ENCODE measurements at places on chromosomes 3 and 15.

- no peak overlapping the region for H3K27ac ChIP-seq
- no peak for DNase-seq
- no peak overlapping the region for H3K4me3 ChIP-seq
- no peaks in the 10 kb centered on the region for H3K4me1 ChIP-seq
These were observed 328.4 kb upstream of the NECTIN3 start for GRCh38 chr3:110743202-110743601.

GRCh38 chr3:127288921-127289705, 1.3 kb upstream of the PRR20G start:
- no peaks in the 10 kb centered on the region for H3K36me3 ChIP-seq
- H3K27ac ChIP-seq, result no peak overlapping the region
- H3K4me1 ChIP-seq, result no peaks in the 10 kb centered on the region
- H3K27me3 ChIP-seq, result no peaks in the 10 kb centered on the region
- no peak for DNase-seq

DNA sequence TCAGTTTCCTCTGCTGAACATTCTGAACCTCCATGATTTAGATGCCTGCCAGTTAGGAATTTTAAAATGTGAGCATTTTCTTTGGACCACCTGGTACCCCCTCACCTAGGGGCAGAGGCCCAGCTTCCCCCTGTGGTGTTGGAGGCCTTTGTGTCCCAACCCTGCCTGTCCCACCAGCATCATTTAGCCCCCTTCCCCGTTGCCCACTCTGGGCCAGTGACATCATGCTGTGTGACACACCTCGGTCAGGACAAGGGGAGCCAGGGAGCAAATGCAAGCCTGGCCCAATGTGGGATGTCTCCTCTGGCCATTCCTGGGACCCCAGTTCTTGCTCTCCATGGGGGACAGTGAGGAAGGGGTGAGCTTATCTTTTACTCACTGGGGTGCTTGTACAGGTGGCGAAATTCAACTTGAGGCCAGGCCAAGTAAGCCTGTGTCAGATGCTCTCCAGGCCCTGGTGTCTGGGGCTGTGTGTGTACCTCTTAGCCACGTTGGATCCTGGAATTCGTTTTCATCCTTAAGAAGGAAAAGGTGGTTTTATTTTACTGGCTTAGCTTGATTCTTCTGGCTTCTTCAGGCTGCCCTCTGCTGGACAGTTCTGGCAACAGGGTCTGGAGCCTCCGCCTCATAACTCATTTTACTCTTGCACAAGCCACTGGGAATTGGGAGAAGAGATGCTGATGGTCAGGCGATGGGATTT, 49.7 kb upstream of the MYZAP start:
- no peaks in the 10 kb centered on the region for H3K27me3 ChIP-seq
- H3K27ac ChIP-seq, result no peak overlapping the region
- no peak overlapping the region for H3K4me3 ChIP-seq
- peaks cover 3% of the 10 kb centered on the region for H3K4me1 ChIP-seq
- peak; percentile 57 for DNase-seq

DNA sequence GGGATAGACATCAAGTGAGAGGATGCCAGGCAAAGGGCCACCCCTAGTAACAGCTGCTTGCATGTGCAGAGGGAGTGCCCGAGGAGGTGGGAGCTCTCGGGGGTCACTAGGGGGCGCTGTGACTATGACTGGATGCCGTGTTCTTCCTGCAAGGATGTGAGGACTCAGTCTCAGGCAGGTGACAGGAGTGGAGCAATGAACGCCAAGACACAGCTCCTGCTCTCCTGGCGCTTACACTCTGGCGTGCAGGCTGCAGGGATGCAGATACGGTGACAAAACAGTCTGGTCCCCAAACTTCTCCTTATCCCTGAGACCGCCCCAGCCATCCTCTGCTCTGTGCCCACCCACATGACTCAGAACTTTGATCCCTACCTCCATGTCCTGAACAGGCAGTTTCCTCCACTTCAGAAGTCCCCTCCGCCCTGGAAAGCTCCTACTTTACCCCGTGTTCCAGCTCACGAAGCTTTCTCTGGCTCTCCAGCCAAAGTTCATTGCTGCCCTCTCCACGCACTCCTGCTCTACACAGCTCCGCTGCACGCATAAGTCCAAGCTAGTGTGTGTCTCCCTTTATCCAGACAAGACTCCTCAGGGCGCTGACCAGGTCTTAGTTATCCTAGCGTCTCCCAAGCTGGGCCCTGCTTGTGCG, 14.7 kb downstream of the RHOV start:
- H3K4me3 ChIP-seq, result peak overlapping the region; percentile 15
- H3K36me3 ChIP-seq, result no peaks in the 10 kb centered on the region
- peak; percentile 79 for DNase-seq

DNA sequence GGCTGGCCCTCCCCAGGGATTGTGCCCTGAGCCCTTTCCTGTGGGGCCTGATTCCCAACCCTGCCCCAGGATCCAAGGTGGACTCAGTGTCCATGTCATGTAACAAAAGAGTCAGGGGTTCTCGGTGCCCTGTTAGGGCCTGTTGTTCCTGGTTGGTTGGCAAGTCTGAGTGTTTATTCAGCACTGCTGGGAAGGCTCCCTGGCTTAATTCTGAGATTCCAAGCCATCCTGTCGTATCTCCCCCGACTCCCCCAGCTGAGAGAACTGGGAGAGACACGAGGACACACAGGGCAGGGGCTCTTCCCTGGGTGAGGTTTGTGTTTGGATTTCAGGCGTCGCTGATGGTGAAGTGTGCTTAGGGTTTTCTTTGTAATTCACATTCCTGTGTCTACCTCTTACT, 78.3 kb downstream of the EEFSEC start:
- H3K36me3 ChIP-seq, result no peaks in the 10 kb centered on the region
- H3K4me3 ChIP-seq, result no peak overlapping the region
- no peaks in the 10 kb centered on the region for H3K27me3 ChIP-seq
- no peak for DNase-seq

GRCh38 chr3:128091586-128091985, 32.0 kb downstream of the RUVBL1 start:
- H3K4me3 ChIP-seq, result no peak overlapping the region
- H3K4me1 ChIP-seq, result no peaks in the 10 kb centered on the region
- peaks cover 73% of the 10 kb centered on the region for H3K36me3 ChIP-seq
- H3K27ac ChIP-seq, result no peak overlapping the region

- H3K27ac ChIP-seq, result no peak overlapping the region
- no peaks in the 10 kb centered on the region for H3K27me3 ChIP-seq
- no peaks in the 10 kb centered on the region for H3K36me3 ChIP-seq
- no peaks in the 10 kb centered on the region for H3K4me1 ChIP-seq
- H3K4me3 ChIP-seq, result no peak overlapping the region
These were observed 38.8 kb downstream of the FAM240A start for GRCh38 chr3:46651084-46651483.

Measured in neuronal stem cell (in vitro differentiated cells).